ENCODE measurements at places on chromosomes 16 and 17.
A peak's percentile ranks its signal among the peaks of the same experiment; 100 is the strongest.

- no peak for DNase-seq
These were observed 13.5 kb upstream of the METRNL start for GRCh38 chr17:83065660-83066542.

DNA sequence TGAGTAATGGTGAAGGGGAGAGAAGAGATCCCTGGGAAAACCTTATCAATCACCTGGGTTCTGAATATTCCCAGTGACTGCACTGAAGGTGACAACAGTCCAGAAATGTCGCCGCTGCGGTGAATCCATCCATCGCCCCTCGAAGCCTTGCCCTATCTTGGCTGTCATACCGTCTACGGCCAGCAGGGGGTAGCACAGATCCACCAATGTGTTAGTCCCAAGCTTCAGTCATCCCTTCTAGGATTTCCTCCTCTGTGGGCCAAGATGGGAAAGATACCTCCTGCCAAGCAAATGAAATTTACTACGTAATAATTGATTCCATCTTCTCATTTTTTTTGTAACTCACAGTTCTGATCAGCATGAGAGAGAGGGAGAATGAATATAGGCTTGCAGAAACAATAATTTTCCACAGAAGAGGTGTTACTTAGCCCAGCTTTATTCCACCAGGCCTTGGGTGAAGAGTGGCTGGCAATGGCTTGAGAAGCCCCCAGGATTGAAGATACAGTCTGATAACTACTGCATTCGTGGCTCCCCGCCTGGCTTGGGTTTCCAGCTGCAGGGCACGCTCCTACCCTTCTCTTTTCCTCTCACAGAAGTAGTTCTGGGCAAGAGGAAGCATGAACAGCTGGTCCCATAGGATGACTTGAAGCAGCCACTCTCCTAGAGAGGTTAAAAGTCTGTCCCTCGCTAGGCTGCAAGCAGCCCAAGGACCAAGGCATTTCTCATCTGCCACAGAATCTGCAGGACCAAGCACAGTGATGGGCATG, 2.6 kb upstream of the FMNL1 start:
- DNase-seq = peak; percentile 91

DNA sequence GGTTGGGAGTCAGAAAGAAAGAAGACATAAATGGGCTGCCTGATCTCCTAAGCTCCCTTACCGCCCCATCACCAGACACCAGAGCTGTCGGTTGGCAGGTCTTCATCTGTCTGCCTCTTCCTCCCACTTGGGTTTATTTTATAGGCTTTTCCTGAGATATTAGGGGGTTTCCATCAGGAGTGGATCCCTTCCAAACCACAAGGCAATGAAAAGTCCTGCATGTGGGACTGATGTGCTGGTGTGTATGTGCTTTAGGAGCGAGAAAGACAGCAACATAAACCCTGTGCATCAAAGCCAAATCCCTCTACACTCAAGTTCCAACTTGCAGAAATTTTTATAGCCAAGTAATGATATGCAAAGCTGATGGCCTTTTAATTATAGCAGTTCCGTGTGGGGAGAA, 389.5 kb downstream of the SLC39A11 start:
- no peak for DNase-seq

DNA sequence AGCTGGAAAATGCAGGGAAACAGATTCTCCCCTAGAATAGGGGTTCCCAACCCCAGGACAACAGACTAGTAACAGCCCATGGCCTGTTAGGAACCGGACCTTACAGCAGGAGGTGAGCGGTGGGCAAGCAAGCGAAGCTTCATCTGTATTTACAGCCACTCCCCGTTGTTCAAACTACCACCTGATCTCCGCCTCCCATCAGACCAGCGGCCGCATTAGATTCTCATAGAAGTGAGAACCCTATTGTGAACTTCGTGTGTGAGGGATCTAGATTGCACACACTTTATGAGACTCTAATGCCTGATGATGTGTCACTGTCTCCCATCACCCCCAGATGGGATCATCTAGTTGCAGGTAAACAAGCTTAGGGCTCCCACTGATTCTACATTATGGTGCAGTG, 3.5 kb downstream of the CD300LB start:
- DNase-seq = no peak

- no peak for DNase-seq
These were observed 17.9 kb downstream of the TBC1D28 start for GRCh38 chr17:18626152-18626870.

DNA sequence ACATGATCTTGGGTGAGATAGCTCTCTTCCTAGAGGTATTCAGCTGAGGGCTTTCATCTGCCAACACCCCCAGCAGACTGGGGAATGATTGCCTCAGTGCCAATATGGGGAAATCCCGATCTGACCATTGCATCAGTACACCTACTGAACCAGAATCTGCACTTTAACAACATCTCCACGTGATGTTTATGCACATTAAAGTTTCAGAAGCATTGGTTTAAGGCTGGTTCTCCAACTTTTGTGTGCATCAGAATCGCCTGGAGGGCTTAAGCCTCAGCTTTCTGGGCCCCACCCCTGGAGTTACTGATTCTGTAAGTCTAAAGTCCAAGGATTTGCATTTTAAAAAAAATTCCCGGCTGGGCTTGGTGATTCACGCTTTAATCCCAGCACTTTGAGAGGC, 123.6 kb upstream of the MED13 start:
- no peak for DNase-seq

DNA sequence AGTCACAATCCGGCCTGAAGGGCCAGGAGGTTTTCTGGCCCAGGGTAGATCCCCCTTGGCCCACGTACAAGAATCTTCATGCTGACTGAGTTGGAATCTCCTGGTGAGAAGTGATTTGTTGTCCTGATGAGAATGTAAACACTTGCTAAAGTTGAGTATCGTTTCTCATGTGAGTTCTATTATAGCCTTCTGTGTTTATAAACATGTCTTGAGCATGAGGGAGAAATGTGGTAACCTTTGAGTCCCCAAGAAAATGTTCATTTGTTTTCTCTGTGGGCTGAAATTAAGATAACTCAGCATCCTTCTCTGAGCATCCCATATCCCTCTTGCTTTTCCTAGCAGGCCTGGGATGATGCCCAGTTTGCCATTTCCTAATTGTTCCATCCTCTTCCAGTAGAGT, 204.8 kb downstream of the FTO start:
- DNase-seq = no peak

GRCh38 chr17:66619206-66619605, 215.7 kb upstream of the CACNG5 start:
- no peak for DNase-seq

DNA sequence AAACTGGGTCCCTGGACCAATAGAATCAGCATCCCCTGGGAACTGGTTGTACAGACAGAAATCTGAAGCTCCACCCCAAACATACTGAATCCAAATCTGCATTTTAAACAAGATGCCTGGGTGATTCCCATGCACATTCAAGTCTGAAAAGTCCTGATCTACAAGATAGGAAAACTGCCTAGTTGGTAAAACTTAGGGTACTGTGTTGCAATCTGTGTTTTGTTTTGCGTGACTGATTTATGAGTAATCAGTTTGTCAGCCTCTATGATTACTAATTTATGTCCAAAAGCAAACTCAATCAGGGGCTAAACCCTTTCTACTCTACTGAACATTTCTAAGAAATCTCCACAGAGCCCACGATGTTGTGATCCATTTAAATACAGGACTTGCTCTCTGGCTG, 103.8 kb downstream of the YPEL2 start:
- no peak for DNase-seq

- no peak for DNase-seq
These were observed 24.3 kb downstream of the ITGB3 start for GRCh38 chr17:47277921-47278320.

DNA sequence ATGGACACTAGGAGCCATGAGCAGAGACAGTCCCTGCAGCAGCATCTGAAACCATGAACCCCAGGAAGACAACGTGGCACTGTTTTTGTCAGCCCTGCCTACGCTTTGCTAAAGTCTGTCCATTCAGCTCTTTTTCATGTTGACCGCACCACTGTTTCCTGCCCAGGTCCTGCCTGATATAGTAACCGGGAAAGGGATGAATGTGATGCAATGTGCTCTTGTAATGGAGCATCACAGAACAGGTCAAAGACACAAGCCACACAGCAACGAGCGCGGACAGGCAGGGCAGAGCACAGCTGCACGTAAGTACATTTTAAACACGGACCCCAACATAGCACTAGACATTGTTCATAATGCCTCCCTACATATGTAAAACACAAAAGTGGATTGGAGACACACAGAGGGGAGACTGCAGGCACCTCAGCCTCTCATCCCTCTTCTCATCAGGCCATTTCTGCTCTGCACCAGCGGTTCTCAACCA, 16.9 kb upstream of the TNFRSF13B start:
- DNase-seq = no peak

GRCh38 chr17:1260086-1260769, 10.0 kb upstream of the BHLHA9 start:
- no peak for DNase-seq

- no peak for DNase-seq
These were observed 1.9 kb upstream of the C16orf74 start for GRCh38 chr16:85752511-85753420.

All from stimulated activated CD8-positive, alpha-beta memory T cell treated with anti-CD3 and anti-CD28 coated beads, Interleukin-7, amount 100 ng/mL, for 1 hour (primary cell).